ENCODE measurements at places on chromosomes 5 and 9.

DNA sequence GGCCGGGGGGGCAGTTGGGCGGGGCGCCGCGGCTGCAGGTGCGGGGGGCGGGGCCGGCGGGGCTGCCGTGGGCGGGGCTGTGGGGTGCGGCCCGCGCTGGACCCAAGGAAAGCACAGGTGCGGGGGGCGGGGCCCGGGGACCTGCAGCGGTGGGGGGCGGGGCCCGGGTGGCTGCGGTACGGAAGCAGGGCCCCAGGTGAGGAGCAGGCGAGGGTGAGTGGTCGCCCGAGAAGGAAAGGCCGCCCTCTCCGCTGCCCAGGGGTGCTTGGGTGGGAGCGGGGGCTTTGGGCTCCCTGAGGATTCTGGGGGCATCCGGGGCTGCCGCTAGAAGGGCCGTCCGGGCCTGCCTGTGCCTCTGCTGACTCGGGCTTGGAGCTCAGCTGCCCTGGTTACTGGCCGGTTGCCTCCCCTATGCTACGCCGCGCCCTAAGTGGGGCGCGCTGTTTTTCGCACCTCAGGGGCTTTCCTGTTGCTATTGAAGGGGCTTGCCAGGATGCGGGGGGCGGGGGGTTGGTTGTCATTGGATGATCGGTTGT lies 767 bp downstream of the RALGPS1 start:
- peak; percentile 95 for DNase-seq

- DNase-seq: no peak
These were observed at the start of gene GAPT for GRCh38 chr5:58491216-58491892. TSS of gene GAPT (plus strand) at chr5:58491435. CDS start at chr5:58494537, 3,102 bp downstream.

DNA sequence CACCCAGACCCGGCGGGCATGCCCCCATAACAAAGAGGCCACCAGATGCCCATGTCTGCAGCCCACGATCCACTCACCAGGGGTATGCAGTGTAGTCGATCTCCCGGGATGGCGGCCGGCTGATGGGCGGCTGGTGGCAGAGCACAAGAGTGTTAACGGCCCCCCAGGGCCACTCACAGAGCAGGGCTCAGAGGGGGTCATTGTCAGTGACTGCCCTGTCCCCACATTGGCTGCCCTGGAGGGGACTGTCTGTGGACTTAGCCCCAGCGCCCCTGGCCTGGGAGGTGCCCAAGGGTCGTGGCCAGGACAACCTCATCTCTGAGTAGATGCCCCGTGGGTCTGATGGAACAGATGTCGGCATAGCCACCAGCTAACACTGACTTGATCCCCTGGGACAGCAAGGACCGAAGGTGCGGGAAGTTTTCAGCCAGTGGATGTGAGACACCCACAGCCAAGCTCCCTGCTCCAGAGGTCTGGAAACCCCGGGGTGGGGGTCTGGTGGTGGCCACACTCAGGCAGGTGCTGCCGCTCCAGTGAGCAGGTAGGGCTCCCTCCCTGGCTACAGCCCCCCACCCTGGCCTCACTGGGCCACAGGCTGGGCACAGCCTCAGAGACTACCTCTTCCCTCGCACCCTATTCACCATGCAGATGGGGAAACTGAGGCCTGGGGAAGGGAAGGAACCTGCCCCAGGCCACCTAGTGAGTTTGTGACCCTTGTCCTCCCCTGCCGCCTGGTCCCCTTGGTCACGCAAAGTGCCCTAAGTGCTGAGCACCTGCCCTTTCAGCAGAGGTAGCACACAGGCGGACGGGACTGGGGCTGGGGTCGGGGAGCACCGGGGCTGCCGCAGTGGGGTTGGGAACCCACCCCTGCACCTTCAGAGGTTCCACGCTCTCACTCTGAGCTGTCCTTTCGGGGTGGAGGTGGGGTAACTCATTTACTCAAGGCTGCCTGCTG lies 38.1 kb upstream of the SARDH start:
- no peak for DNase-seq

- no peak for DNase-seq
These were observed 124.0 kb upstream of the LMX1B start for GRCh38 chr9:126489581-126490213.

DNA sequence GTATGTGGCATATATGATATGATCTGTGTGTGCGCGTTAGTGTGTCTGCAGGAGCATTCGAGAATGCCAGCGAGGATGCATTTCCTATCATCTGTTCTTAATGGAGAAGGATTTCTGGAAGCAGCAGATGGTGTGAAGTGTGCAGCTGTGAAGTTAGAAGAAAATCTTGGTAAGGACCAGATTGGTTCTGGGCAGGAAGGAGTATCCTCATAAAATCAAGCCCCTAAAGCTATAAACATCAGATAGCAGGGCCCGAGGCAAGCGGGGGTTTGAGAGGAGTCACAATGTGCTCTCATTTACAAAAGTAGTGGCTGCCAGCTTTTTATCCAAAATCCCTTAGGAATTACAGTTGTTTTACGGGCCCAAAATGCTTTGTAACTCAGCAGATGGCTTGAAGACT lies 40.0 kb downstream of the DAPK1 start:
- DNase-seq: no peak

DNA sequence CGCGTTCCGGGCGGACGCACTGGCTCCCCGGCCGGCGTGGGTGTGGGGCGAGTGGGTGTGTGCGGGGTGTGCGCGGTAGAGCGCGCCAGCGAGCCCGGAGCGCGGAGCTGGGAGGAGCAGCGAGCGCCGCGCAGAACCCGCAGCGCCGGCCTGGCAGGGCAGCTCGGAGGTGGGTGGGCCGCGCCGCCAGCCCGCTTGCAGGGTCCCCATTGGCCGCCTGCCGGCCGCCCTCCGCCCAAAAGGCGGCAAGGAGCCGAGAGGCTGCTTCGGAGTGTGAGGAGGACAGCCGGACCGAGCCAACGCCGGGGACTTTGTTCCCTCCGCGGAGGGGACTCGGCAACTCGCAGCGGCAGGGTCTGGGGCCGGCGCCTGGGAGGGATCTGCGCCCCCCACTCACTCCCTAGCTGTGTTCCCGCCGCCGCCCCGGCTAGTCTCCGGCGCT lies at the start of gene DAPK1:
Gene DAPK1, plus strand, starts transcription at position 264 of the 442 bp plus-strand sequence. CDS start 1,211 bp downstream, outside the sequence.
- DNase-seq: peak; percentile 95

Measured in stomach (tissue), 19 donors.